ENCODE measurements at places on chromosomes 4 and X.

- DNase-seq, result no peak
These were observed 171.8 kb upstream of the TTC29 start for GRCh38 chr4:147117431-147117830.

DNA sequence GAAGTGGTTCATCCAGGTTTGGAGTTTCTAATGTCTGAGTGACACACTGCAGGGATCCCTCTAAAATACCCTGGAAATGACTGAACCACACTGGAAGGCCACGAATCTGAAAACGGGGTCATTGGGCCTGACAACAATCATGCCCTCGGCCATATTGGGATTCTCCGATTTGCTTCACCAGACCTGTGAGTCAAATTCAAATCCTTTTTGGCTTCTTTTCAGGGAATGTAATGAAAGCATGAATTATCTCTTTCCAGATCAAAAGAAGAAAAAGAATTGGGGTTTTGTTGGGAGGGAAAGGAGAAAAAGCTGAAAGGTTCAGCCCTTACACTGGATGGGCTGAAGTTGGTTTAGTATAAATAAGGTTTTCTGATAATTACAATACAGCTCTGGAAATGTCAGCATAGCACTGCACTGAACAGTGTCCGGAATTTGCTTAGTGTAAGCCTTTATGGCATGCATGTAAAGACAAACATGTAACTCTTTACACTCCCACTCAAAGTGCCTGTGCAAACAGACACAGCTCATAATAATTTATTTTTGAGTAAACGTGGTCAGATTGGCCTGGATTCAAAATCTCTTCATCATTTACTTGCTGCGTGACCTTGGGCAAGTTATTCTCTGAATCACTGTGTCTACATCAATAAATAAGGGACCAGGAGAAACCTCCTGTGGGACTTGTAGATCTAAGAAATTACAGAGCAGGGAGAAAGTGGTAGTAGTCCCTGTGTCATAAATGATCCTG is 21.4 kb downstream of the CT47C1 start:
- no peak for DNase-seq

DNA sequence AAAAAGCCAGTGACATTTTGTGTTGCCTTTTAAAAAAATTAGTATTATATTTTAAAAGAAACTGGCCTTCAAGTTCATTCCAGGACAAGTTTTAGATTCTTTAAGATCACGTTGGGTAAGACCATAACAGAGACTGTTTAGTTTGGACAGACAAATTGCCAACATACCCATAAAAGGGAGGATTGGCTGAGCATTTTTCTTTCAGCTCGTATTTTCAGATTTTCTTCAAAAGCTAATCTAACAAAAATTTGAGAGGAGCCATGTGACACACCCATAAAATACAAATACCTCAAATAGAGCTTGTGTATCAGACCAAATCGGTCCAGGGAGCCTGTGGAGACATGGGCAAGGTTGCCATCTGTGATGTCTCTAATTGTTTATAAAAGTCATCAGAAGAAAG is 74.6 kb upstream of the C1QTNF7 start:
- no peak for DNase-seq

- no peak for DNase-seq
These were observed 55.9 kb upstream of the NKX1-1 start for GRCh38 chr4:1462009-1462767.

- DNase-seq, result no peak
These were observed 399.7 kb downstream of the PABPC4L start for GRCh38 chr4:133801883-133802282.

DNA sequence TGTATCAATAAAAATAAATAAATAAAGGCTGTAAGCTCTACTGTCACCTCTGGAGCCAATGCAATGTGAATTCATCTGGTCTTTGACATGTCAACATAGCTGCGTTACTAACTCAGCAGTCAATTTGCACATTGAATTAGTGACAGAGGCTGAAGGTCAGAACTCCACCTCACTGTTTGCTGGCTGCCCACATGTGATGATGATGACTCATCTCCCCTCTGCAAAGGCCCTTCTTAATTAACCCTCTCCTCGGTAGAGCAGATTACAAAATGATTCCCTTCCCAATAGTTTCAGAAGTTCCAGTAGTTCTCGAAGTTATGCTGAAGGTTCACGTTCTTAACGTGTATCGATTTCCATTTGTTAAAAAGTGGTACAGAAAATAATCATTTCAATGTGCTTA is 1626.0 kb upstream of the TENM3 start:
- no peak for DNase-seq

DNA sequence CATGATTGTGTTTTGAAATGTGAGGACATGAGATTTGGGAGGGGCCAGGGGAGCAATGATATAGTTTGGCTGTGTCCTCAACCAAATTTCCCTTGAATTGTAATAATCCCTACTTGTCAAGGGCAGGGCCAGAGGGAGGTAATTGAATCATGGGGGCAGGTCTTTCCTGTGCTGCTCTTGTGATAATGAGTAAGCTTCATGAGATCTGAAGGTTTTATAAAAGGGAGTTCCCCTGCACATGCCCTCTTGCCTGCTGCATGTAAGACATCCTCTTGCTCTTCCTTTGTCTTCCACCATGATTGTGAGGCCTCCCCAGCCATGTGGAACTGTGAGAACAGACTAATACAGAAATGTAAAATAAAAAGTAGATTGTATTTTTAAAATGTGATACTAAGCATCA is 1294.9 kb downstream of the ADGRL3 start:
- DNase-seq, result no peak

DNA sequence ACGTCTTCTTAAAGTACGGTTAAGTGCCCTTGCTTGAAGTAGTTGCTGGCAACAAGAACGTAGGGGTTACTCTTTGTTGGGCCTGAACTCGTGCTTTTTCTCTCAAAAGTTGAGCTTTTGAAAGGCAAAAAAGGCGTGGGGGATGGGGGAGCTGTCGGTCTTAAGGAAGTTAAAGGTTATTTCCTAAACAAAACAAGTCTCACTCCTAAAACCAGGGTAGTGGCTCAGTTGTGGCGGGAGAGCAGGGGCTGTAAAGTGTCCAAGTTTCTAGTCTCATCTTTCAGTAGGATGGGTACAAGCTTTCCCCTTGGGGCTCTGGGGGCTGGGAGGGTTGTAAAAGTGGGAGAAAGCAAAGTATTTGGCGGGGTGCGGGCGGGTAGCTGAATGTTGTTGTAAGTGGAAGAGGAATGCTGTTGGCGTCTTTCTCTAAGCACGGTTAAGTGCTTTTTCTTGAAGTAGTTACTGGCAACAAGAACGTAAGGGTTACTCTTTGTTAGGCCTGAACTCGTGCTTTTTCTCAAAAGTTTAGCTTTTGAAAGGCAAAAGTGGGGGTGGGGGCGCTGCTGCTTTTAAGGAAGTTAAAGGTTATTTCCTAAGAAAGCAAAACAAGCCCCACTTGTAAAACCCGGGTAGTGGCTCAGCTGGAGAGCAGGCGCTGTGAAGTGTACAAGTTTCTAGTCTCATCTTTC is 904 bp upstream of the WDR1 start:
- DNase-seq, result no peak

DNA sequence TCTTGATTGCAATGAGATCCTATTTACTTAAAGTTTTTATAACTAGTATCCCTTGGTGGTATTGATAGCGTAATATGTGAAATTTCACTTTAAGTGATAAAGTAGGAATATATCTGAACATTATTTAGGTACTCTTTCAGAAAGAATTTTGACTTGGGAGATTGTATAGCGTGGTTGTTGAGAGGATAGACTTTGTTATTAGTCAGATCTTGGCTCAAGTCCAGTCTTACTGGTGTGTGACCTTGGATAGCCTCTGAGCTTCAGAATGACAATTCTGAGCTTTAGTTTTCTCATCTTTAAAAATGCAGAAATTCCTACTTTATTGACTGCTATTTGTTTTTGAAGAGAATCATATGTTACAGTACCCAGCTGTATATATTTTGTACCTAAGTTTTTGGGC is 32.6 kb downstream of the DCK start:
- no peak for DNase-seq

DNA sequence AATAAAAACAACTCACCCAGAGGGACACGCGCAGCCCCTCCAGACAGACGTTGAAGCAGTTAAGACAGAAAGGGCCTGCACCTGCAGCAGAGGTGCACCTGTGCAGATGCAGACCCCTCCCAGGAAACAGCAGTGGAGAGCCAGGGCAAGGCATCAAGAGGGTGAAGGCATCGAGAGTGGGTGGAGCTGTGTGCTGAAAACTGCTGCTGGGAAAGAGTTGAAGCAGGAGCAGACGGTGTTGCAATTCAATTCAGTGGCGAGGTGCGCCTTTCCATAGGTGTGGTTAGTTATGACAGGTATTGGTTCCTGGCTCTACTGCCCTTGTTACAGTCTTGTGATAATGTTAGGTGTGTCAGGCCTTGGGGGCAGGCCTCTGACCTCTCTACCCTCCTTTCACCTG is 16.7 kb downstream of the LETM1 start:
- no peak for DNase-seq

DNA sequence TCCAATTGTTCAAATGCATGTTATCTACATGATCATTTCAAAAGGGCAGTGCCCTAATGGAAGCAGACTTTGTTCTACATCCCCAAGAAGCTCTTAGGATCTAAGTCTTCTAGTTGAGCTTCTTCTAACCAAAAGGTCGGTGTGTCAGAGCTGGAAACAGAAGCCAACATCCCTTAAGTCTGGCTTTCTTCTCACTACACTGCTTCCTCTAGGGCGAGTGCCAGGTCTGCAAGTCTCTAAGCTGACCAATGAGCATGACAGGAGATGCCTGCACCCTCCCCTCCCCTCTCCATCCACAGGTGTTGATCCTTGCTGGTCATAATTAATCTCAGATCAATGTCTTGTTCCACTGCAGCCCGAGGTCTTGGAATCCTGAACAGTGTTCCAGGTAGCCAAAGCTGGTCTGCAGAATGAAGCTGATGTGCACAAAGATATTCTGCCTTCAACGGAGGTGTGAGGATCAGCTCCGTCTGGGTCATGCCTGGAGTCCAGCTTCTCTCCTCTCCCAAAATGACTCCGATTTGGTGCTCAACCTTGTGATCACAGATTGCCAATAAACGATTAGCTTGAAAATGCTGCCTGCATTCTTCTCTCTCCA is 44.1 kb downstream of the WDR1 start:
- no peak for DNase-seq

DNA sequence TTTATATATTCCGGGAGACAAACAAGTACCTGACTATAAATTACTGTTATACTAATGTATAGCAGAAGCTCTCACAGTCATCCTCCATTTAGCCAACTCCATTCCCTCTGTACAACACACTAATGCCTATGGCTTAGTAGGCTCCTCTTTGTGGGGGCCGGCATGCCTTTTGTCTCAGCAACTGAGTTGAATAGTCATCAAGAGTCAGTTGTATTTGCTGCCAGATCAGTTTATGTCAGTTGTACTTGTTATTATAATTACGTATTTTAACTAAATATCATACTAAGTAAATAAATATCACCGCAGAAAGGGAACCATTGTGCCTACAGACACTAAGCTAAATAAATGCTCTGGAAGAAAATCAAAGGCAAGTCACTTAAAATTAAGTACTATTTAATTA is 9.9 kb downstream of the PRMT9 start:
- DNase-seq, result no peak

GRCh38 chrX:323721-324628 is 5.4 kb upstream of the GTPBP6 start:
- no peak for DNase-seq

DNA sequence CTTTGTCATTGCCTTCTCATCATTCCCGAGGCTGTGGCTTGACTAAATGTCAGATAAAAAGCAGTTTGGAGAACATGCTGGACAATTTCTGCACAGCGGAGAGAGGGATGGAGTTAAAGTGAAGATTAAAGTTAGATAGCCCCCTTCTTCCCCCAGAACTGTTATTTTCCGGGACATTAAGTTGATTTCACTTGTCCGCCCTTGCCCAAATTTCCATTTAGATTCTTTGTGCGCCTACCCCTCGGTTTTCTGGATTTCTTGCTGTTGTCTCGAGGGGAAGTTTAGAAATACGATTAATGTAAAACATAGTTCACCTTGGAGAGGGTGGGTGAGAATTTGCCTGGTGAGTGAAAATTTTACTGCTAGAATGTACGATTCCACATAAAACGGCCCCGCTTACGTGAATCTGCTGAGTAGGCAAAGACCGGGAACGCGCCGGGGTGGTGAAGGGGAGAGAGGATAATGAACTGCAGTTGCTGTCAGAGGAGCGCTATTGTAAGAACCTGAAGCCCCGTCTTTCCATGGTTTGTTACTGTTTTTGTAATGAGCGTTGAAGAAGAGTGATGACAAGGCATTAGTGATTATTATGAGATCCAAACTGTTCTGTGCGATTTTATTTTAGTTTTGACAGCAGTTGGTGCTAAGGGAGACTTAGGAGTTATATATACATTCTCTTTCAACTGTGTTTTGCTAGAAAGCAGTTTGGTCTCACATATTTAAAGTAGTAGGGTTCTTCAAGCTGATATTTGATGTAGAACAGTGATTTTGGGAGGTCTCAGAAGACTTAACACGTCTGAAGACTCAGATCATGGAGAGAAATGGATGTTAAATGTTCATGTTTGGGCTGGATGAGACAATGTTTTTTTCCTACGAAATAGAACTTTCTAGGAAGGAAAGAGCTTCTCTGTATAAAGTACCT is 73.0 kb downstream of the AFF1 start:
- DNase-seq, result no peak

DNA sequence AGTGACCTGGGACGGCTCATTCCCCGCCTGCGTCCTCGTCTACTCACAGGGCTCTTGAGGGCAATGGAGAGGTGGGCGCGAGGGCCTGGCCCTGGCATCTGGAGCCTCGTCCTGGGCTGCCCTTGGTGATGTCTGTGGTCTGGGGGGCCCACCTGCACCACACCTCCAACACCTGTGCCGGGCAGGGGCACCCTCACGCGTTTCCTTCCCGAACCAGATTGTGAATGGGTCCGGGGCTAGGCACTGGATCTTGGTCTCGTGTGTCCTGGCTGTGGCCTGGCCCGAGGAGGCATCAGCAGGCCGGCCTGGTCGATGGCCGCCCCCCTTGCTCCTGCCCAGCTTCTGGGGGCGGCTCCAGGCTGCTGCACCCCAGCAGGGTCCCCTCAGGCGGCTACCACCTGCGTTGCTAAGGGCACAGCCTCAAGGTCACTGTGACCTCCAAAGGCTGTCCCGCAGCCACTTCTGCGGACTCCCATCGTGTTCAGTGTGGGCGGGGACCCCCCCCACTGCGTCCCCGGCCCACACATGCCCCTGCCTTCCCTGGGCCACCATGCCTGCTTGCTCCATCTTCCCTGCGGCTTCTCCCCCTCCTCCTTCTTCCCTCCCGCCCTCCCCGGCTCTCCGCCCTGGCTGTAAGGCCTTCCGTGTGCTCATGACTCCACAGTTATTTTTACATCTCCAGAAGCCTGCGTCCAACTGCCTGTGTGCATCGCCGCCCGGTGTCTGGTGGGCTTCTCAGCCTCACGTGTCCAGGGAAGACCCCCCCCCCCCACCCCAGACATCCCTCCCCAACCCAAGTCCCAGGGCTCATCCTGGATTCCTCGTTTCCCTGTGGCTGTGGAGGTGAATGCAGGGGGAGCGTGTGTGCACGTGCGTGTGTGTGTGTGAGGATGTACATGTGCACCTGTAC is 3.8 kb downstream of the DOK7 start:
- no peak for DNase-seq

DNA sequence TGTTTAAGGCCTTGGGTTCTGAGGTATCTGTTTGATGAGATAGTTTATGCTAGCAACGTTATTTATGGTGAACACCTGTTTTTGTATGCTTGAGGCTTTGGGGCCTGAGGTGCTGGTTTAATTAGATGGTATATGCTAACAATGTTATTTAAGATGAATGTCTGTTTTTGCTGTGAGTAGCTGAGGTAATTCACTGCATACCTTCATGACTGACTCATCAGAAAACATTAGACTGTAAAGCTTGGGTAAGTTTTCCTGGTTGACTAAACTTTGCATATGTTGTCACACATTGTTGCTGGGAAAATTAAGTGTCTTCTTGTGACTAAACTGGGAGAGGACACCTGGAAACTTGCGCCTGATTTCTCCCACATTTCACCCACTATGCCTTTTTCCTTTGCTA is 1026.6 kb downstream of the RAPGEF2 start:
- no peak for DNase-seq
